ENCODE measurements at places on chromosomes 5 and 9. TPM values are rescaled to one million over a fixed set of nuclear protein-coding genes. Genes with fewer than 3 reads are reported as not detected.

Gene ZNF883
- 3.7 TPM for total RNA-seq

Gene IL31RA
- 1.1 TPM for total RNA-seq

Gene AGTPBP1
- 4.3 TPM for total RNA-seq

Gene LTC4S
- 0.89 TPM for total RNA-seq

Gene RRAGA
- 72.1 TPM for total RNA-seq

Gene MYMK
- not detected for total RNA-seq

Gene IFNA21
- not detected for total RNA-seq

Gene CCIN
- 0.71 TPM for total RNA-seq

Gene RETREG1
- not detected for total RNA-seq

Gene C5orf34
- total RNA-seq = 3.7 TPM

Gene RUSC2
- 26.2 TPM for total RNA-seq

Gene SLC25A2
- total RNA-seq = under 0.01 TPM

Gene NFIB
- total RNA-seq = 5.8 TPM

Gene GPR151
- not detected for total RNA-seq

Gene PCDHGC5
- total RNA-seq = 1.2 TPM

Gene LECT2
- not detected for total RNA-seq

Gene PPIP5K2
- total RNA-seq = 26.8 TPM

Gene GRM6
- not detected for total RNA-seq

Gene C5orf63
- 2.6 TPM for total RNA-seq

Gene HSPB3
- not detected for total RNA-seq

Gene KCNT1
- not detected for total RNA-seq

Gene BHMT2
- 8.9 TPM for total RNA-seq

Gene BAAT
- total RNA-seq = not detected
